Small intestine (tissue), 16 donors: ENCODE measurements at places on chromosomes 13 and 19. TPM values are rescaled to one million over a fixed set of nuclear protein-coding genes. Genes with fewer than 3 reads are reported as not detected.

- peaks cover 3% of the 10 kb centered on the region for H3K4me1 ChIP-seq
- no peaks in the 10 kb centered on the region for H3K27me3 ChIP-seq
- no peaks in the 10 kb centered on the region for H3K36me3 ChIP-seq
- H3K4me3 ChIP-seq, result no peak overlapping the region
- peak overlapping the region; percentile 74 for H3K27ac ChIP-seq
- DNase-seq, result peak; percentile 69
Observed at GRCh38 chr19:511101-511851, 4.0 kb downstream of the TPGS1 start.

DNA sequence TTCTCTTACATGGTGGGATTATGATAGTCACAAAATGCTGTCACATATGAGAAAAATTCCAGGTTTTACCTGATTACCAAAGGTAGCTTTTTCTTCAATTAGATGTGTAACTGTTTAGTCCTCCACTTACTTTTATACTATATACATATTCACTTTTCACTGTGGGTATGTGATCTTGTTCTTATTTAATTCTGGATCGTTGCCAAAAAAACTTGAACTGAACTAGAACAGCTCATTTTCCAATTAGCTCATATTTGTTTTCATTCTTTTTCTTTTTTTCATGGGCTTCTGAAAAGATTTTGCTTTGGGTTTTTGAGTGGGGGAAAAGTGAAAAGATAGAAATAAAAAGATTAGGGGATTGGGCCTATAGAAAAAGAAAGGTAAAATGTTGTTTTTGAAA is 291.9 kb downstream of the NDFIP2 start:
- no peak overlapping the region for H3K4me3 ChIP-seq

ANKLE1 gene
- polyA plus RNA-seq, result not detected

DNA sequence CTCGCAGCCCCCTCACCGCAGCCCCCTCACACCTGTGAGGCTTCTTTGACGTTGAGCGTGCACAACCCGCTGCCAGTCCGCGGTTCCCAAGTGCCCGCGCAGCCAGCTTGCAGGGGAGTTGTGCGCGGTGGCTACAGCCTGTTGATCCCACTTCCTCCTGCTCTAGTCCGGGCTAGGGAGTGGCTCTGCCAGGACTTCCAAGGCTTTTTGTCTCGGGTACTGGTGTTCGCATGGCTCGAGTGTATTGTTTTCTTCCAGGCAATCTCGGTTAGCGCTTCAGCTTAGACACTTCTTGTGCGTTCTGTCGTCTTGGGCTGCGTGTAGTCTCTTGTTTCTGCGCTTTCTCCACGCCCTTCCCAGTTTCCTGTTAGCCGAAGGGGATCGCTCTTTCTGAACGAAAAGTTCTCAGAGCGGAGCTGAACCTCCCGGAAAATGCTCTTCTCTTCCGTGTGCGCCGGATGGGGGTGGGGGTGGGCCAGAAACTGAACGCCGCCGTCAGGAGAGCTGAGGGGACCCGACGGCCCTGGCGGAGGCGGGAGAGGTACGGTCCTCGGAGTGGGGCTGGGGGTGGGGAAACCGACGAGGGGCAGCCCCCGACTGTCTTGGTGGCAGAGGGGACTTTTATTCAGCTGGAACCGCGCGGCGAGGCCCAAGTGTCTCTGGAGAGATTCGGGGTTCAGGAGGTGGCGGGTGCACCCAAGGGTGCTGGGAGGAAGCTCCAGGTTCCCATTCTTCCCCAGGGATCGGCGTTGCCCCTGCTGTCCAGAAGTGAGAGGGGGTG is 697 bp upstream of the DGKH start:
- no peaks in the 10 kb centered on the region for H3K4me1 ChIP-seq
- H3K27ac ChIP-seq, result peak overlapping the region; percentile 97
- H3K27me3 ChIP-seq, result no peaks in the 10 kb centered on the region
- peak overlapping the region; percentile 90 for H3K4me3 ChIP-seq

ZNF880 gene
- 18.8 TPM for polyA plus RNA-seq

SMIM7 gene
- polyA plus RNA-seq, result 75.7 TPM

DNA sequence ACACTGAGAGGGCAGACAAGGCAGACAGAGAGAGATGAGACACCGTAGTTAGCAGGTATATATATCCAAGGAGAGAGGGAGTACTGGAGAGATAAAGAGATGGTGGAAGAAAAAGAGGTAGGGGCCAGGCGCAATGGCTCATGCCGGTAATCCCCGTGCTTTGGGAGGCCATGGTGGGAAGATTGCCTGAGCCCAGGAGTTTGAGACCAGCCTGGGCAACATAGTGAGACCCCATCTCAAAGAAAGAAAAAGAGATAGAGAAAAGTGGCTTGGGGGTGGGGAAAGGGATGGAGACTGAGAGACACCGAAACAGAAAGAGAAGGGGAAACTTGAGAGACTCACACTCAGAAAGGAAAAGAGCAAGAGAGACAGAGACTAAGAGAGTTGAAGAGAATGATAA is 2.5 kb downstream of the RAB4B start:
- no peaks in the 10 kb centered on the region for H3K27me3 ChIP-seq
- no peak overlapping the region for H3K27ac ChIP-seq
- no peak overlapping the region for H3K4me3 ChIP-seq
- peaks cover 15% of the 10 kb centered on the region for H3K4me1 ChIP-seq
- peaks cover 2% of the 10 kb centered on the region for H3K36me3 ChIP-seq

DNA sequence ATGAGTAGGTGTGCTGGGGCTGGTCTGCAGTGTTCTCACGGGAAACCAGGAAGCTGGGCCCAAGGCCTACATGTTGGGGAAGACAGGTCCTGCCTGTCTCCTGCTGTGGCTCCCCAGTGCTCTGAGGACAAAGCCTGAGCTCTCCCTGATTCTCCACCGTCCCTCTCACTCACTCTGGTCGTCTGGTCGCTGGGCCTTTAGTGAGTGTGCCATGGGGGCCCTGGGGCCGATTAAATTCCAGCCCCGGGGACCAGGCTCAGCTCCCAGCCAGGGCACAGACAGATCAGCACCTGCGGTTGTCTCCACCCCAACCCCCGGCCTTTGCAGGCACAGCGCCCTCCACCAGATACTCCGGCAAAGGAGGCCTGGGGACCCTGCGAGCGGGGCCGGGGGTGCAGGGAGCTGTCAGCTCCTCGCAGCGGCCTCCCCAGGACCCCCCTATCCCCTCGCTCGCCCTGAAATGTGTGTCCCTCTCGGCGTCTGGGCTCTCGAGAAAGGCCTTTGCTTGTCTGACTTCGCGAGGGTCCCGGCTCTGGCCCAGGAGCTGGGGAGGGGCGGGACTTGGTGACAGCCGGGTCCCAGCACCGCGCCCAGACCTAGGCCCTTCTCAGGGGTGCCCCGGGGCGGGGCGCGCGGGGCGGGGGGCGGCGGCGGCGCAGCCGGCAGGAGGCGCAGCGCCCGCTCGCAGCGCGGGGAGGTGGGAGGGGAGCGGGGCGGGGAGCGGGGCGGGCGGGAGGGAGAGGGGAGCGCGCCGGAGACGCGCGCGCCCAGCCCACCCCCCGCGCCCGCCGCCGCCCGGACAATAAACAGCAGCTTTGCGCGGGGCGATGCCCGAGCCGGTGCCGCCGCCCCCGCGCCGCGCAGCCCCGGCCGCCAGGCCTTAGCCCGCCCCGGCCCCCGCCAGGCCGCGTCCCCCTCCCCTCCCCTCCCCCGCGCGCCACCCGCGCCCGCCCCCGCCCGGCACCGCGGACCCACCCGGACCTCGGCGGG is at the start of gene PALM:
TSS of gene PALM (plus strand) at position 782 of the 990 bp plus-strand sequence. CDS start 212 bp downstream, outside the sequence.
- no peaks in the 10 kb centered on the region for H3K36me3 ChIP-seq
- no peaks in the 10 kb centered on the region for H3K4me1 ChIP-seq
- peak within 1 kb of the TSS; percentile 44 for H3K4me3 ChIP-seq
- peaks cover 9% of the 10 kb centered on the region for H3K27me3 ChIP-seq
- peak within 1 kb of the TSS; percentile 42 for H3K27ac ChIP-seq

MYBPC2 gene
- 0.27 TPM for polyA plus RNA-seq

GRCh38 chr13:48113756-48114130 is 18.8 kb upstream of the MED4 start:
- H3K36me3 ChIP-seq, result no peaks in the 10 kb centered on the region
- no peaks in the 10 kb centered on the region for H3K27me3 ChIP-seq
- H3K4me1 ChIP-seq, result no peaks in the 10 kb centered on the region
- no peak for DNase-seq
- no peak overlapping the region for H3K27ac ChIP-seq

- peak overlapping the region; percentile 99 for H3K27ac ChIP-seq
- H3K4me3 ChIP-seq, result peak overlapping the region; percentile 88
- no peaks in the 10 kb centered on the region for H3K4me1 ChIP-seq
- peaks cover 19% of the 10 kb centered on the region for H3K36me3 ChIP-seq
- H3K27me3 ChIP-seq, result no peaks in the 10 kb centered on the region
- peak; percentile 86 for DNase-seq
Observed at GRCh38 chr13:51453207-51453958, 547 bp upstream of the INTS6 start.

GRCh38 chr19:29171525-29171924 is 41.4 kb downstream of the UQCRFS1 start:
- no peaks in the 10 kb centered on the region for H3K27me3 ChIP-seq
- no peak for DNase-seq
- H3K27ac ChIP-seq, result no peak overlapping the region

IQCN gene
- 1.5 TPM for polyA plus RNA-seq

GPR183 gene
- 2.4 TPM for polyA plus RNA-seq

DNA sequence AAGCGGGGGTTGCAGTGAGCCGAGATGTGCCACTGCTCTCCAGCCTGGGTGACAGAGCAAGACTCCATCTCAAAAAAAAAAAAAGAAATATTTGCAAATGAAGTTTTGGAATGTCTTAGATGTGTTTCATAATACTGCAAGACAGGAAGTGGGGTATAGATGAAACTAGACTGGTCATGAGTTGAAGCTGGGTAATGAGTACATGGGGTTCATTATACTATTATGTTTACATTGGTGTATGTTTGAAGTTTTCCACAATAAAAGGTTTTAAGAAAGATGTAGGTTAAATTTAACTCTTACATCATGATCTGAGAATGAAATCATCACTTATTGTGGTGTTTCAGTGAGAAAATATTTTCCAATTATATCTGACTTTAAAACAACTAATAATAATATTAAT is 19.0 kb downstream of the FNDC3A start:
- no peak for DNase-seq
- no peak overlapping the region for H3K4me3 ChIP-seq

GRCh38 chr13:98280176-98280510 is 103.1 kb upstream of the RNF113B start:
- no peaks in the 10 kb centered on the region for H3K27me3 ChIP-seq
- no peak overlapping the region for H3K4me3 ChIP-seq
- no peaks in the 10 kb centered on the region for H3K4me1 ChIP-seq
- H3K36me3 ChIP-seq, result no peaks in the 10 kb centered on the region
- H3K27ac ChIP-seq, result no peak overlapping the region
- DNase-seq, result no peak

DNA sequence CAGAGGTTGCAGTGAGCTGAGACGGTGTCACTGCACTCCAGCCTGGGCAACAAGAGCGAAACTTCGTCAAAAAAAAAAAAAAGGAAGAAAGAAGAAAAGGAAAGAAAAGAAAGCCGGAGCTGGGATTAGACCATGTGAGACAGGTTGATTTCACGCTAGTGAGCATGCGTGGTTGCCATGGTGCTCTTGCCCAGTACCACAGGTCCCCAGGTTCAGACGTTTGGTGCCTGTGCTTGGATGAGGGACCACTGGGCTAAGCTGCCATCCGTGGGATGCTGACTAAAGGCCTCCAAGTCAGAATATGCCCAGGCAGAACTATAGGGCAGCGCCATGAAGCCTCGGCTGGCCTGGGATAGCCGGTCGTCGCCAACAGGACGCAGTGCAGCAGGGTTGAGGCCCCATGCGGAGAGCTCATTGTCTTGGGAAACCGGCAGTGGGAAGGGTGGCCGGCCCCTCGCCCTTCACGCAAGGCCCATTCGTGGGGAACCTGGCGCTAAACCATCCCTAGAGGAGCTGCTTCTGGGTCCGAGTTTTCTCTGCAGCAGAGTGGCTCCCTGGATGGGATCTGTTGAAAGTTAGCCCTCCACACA is 7.2 kb upstream of the TEX101 start:
- no peaks in the 10 kb centered on the region for H3K36me3 ChIP-seq
- H3K27me3 ChIP-seq, result peaks cover 2% of the 10 kb centered on the region
- no peak for DNase-seq
- no peaks in the 10 kb centered on the region for H3K4me1 ChIP-seq

DNA sequence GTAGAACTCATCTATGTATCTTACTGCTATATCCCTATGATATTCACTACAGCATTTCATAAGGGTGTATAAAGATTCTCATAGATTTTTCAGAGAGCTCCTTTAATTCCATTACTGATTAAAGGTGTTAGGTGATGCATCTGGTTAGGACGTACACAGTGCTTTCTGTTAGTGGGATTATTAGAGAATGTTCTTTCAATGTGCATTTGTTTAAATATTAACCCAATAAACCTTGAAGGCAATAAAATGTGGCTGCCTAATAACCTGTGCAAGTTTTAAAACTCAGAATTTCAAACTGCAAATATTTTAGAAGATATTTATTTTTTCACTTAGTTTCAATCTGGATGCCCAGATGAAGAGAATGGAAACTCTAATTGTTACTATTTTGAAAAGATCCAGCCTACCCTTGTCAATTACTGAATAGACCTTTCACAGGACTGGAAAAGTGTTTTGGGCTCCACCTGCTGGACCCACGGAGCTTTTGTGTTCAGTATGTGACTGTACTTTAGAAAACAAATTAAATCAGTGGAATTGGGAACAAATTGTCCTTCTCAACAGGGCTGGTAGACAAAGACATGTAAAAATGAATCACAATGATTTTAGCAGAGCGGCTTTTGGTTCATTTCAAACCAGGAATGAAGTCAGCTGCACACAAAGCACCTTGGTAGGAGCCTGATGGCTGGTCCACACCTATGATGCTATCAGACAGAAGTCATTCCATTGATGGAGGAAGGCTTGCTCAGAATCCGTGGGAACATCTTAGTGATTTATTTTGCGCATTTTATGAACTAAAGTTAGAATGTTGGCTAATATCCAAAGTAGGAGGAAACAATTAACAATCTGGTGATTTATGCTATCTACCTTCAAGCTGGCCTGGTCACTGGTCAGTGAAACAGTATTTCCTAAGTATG is 89.4 kb upstream of the RAP2A start:
- peaks cover 2% of the 10 kb centered on the region for H3K36me3 ChIP-seq
- DNase-seq, result peak; percentile 79
- no peaks in the 10 kb centered on the region for H3K27me3 ChIP-seq
- no peak overlapping the region for H3K27ac ChIP-seq
- peaks cover 7% of the 10 kb centered on the region for H3K4me1 ChIP-seq

DNA sequence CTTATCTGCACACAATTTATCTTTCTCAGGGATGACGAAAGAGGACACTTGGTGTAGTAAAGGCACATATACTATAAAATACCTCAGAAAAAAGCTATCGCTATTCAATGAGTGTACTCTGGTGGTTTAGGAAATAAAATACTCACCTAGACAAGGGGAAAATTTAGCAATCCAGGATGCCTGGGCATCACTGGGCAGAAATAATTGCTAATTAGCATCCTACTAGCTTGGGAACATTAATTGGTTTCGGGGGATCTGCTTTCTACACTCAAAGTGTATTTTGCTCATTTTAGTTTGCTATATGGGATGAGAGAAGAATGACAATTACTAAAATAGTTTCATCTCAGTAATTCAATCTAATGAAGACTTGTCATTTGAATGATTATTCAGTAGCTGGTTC is 60.3 kb downstream of the OLFM4 start:
- no peaks in the 10 kb centered on the region for H3K36me3 ChIP-seq
- no peak overlapping the region for H3K4me3 ChIP-seq
- H3K4me1 ChIP-seq, result no peaks in the 10 kb centered on the region
- DNase-seq, result no peak
- H3K27me3 ChIP-seq, result no peaks in the 10 kb centered on the region

FOXO1 gene
- polyA plus RNA-seq, result 4.0 TPM

GRCh38 chr19:29855087-29855486 is 43.3 kb downstream of the CCNE1 start:
- H3K36me3 ChIP-seq, result no peaks in the 10 kb centered on the region
- H3K4me1 ChIP-seq, result no peaks in the 10 kb centered on the region
- H3K27ac ChIP-seq, result no peak overlapping the region
- no peak overlapping the region for H3K4me3 ChIP-seq
